Fibroblast of villous mesenchyme (primary cell): ENCODE measurements at places on chromosomes 1 and 21.

DNA sequence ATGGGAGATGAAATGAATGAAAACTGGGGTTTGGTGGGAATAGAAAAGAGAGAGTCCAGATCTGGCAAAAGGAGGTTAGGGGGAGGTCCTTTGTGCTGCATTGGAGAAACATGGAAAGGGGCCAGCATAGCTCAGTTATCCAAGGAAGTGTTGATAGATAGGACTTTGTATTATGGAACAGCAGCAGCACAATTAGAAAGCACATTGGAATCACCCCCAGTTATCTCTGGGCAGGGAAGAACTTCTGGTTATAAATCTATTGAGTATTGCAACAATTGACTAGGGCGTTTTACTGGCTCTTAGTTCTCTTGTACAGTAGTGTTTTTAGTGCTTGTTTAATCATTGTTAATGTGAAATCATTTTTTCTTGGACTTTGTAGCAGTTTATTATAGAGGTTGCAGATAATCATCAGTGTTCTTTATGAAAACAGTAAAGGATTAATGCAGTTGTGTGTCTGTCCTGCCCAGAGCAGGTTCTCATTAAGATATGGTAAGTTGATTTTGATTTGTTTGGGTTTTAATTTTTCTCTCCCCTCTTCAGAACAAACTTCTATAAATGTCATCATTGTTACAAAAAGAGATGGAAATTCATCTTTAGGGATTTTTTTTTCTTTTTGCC is 76.6 kb downstream of the NR5A2 start:
- DNase-seq, result no peak

DNA sequence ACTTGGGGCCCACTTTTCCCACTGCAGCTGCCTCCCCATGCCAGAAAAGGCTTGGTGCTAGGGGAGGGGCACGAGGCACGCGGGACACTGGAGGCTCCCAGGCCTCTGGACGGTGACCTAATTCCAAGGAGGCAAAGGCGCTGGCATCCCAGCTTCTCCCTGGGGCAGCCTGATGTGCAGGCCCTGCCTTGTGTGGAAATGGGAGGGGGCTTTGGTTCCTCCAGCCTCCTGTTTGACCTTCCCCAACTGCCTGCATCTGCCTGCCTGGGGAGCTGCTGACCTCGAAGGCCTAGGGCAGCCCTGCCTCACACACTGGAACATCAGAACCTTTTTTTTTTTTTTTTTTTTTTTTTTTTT is 39.9 kb downstream of the KIAA1614 start:
- DNase-seq, result no peak

DNA sequence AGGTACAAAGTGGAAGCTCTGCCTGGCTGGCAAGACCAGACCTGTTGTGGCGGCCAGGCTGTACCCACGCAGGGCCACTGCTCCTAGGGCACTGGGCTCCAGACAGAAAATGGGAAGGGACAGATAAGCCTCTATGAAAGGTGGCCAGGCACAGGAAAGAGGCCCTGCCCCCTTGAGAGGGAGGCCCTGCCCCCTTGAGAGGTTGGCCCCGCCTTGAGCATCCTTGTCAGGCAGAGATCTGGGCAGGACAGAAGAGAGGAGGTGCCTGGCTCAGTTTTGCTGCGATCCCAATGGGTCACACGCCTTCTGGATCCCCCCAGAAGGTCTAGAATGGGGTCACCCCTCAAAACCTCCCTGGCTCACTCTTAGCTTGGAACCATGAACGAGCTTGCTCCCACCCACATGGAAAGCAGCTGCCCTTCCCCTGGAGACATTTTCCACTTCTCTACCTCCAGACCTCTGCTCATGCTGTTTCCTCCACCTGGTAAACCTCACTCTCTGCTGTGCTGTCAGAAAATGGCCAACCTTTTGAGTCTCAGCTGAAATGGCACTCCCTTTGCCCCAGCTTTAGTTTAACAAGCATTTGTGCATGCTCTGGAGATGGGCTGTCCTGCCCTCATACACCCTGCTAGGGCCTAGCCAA is 17.5 kb upstream of the ECE1 start:
- no peak for DNase-seq

DNA sequence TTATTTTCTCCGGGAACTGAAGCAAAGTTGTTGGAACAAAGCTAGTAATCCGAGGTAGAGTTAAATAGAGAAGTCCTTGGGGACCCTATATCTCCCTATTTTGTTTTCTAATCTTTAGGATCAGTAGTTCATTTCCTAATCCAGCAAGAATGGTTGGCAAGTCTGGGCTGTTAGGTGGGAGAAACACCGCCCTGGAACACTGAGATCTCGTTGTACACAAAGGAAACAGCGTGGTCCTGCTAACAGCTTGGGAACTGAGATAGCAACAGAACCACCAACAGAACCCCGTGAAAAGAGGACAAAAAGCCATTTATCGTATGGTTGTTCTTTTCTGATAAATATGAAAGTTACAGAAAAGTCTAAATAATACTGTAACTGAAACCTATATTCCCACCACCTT is 121.9 kb upstream of the CDC42BPA start:
- no peak for DNase-seq

DNA sequence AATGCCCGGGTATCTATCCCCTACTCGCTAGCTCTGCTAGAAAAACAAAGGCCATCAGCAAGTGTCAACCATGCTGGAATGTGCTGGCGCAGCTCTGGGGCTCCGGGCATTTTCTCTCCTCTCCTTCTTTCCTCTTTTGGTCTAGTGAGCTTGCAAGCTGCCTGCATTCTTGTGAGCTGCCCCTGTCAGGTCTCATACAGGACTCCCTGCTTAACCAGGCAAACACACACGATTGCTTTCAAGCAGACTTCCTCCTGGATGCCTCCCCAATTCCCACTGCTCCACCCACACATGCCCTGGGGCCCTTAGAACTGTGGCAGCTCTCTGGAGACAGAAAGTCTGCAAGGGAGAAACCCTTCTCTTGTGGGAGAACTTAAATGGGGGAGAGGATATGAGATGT is 35.7 kb upstream of the SUCO start:
- DNase-seq, result peak; percentile 8

GRCh38 chr1:33055210-33056008 is 18.7 kb upstream of the AK2 start:
- peak; percentile 93 for DNase-seq

DNA sequence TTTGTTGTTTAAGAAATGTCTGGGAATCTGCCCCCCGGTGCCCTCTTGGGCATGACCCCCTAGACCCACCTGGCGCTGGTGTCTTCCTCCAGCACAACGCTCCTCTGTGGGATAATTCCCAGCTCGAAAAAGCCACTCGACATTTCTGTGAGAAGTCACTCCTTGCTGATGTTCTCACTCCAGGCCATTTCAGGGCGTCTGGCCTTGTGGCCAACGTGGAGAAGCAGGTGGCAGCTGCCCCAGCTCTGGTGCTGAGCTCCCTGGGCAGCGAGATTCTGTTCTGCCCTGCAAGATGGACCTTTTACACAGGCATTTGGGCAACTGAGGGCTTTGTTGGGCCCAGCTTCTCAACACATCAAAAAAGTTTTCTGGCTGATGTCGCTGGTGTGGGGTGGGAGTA is 147.7 kb upstream of the WNT4 start:
- no peak for DNase-seq

GRCh38 chr1:232291681-232292080 is 338.3 kb downstream of the SIPA1L2 start:
- no peak for DNase-seq

DNA sequence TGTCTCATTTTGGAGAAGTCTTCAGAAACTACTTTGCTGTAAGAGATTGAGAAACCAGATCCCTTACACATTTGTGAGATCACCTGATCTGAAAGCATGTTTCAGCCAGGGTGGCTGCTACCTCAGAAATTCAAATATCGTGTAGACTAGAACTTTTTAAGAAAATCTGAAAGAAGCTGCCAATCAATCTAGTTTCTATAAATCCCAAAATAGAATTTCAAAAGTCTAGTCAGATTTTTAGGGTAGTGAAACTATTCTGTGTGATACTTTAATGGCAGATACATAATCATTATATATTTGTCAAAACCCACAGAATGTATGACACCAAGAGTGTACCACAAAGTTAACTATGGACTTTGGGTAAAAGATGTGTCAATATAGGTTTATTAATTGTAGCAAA is 79.9 kb upstream of the PLPPR5 start:
- no peak for DNase-seq

DNA sequence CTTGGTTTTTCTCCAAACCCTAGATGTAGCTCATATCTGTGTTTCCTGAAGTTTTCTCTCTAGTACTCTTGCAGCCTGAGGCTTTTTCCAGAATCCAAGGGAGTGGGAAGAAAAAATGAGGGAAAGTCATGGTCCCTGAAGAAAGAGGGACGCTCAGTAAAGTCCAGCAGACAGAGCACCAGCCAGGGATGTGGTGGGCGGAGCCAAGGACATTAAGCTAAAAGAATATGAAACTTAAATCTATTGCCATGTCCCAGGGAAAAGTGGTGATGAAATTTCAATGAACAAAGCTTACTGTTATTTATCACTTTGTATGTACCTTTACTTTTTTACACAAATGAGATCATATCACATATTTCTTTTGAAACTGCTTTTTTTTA is 430.2 kb downstream of the USP25 start:
- DNase-seq, result no peak

DNA sequence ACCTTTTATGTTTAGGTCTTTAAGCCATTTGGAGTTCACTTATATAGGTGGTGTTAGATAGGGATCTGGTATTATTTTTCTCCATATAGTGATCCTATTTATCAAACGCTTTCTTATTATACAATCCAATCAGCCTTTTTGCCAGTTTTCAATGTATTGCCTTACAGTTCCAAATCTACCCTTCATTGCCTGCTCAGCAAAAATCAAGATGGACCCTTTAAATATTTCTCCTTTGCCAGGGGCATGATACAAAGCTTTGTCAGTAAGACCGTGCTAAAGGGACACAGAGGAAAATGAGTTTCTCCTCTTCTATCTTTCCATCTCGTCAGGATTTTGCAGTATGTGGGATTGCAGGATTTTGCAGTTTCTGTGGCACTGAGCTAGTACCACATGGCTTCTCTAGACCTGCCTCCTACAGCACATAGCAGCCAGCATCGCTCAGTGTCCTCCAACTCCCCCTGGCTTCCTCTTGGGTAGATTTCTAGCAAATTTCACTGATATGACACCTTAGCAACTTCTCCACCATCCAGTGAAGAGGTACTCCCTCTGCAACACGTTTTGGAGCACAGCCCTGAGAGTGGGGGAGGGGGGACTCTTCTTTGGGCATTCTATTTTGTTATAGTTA is 22.5 kb upstream of the CAP1 start:
- no peak for DNase-seq

GRCh38 chr1:198829944-198830343 is 191.1 kb downstream of the PTPRC start:
- DNase-seq, result peak; percentile 27

GRCh38 chr1:194684636-194685035 is 1498.2 kb upstream of the B3GALT2 start:
- no peak for DNase-seq

DNA sequence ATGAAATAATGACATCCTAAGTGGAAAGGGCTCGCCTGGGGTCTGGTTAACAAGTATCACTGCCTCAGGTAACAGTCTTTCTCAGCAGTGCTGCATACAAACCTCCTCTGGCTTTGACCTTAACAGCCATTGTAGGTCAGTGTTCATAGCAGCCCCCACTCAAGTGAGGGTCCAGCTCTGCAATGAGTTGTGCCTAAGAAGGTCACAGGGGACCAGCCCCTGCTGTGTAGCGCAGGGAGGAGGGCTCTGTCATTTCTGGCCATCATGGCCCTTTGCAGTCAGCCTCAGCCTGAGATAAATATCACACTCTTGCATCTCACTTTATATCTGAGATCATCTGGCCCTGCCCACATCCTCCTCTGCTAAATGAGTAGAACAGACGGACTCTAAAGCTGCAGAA is 18.1 kb upstream of the MYSM1 start:
- no peak for DNase-seq

- no peak for DNase-seq
Measured at GRCh38 chr1:97377432-97378034, 543.3 kb downstream of the DPYD start.

DNA sequence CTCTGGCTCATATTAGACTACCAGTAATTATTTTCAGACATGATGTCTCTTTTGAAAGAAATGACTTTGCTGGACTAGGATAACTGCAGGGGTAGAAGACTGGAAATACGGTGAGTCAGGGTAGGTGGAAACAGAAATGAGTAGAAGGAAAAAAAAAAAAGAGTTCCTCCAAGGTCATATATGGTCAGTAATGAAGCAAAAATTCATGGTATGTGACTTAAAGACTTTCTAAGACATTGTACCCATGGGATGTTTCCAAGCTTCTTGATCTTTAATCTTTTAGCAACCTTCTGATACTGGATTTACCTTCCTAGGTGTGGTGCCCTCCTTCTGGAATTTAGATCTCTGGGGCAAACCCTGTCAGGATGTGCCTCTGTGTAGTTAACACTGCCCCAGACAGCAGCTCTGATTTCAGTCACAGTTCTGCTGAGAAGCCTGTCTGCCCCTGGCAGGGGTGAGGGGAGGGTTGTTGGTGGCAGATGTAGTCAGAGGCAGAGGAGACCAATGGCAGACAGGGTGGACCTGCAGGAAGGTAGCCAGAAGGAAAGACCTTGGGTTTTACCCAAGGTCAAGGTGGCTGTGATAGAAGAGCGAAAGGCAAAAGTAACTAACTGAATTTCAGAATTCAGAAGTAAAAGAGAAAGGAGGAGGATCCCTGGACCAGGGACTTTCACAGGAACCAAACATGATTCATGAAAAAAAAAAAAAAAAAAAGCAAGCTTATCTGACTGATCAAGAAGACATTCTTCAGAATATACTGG is 44.1 kb upstream of the BCL10 start:
- peak; percentile 41 for DNase-seq

- DNase-seq, result no peak
Measured at GRCh38 chr1:234518876-234519275, 39.9 kb upstream of the TARBP1 start.

DNA sequence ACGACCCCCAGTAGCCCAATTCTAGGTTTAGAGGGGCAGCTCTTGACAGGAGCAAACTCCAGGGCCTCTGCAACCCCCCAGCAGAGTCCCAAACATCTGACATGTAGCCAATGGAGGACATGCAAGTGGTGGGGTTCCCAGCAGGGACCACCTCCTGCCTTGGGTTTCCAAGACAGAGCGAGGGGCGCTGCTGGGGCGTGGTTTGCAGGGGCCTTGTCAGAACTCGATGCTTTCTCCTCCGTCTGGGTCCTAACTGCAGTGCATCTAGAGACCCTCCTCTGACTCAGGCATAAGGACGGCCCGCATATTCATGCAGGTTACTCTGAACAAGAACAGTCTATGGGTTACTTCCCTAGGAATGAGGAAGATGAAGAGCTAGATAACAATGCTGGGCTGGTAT is 17.2 kb downstream of the EPHX1 start:
- no peak for DNase-seq

GRCh38 chr1:203057911-203058675 is 27.7 kb downstream of the MYOG start:
- peak; percentile 63 for DNase-seq

DNA sequence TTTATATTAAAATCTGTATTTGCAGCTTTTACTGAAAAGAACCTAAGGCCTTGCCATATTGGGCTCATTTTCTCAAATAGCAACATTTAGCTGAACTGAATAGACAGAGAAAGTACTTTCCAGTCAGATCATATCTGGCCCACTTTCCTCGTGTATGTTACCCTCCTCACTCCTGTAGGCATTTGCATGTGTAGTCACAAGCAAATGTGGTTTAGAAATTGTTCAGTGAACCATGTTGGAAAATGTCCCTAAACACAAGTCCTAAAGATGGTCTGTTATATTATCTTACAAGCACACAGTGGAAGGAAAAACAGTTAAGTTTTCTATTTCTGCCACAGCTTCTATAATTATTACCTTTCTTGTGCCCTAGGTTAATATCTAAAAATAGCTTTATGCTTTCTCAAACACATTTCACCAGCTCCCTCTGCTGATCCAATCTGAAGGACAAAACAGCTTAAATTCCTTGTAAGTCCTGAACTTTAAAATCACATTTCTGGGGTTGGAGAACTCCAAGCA is 606 bp upstream of the FMO4 start:
- no peak for DNase-seq

GRCh38 chr1:168531615-168532345 is 12.0 kb downstream of the XCL2 start:
- DNase-seq, result no peak
